ENCODE measurements at places on chromosomes 7 and 10.
A peak's percentile ranks its signal among the peaks of the same experiment; 100 is the strongest.

- no peak for DNase-seq
These were observed 151.9 kb upstream of the ITGB1 start for GRCh38 chr10:33109788-33110469.

GRCh38 chr7:157541295-157542067 lies 204.7 kb downstream of the DNAJB6 start:
- DNase-seq = no peak

DNA sequence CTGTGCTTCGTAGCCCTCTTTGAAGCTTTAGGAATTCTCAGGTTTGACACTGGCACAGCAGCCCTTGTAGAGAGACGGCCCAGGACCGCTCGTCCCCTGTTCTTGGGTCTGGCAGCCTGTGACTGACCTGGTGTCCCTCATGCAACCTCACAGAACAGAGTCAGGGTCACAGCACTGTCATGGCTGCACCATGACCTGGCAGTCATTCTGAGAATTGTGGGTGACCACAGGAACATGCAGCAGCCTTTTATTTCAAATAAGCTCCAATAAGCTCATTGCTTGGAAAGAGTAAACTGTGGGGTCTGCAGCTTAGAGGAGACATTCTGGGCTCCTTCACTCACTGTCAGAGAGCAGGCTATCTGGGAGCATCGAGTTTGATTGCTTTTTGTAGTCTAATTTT lies 42.5 kb downstream of the MYO1G start:
- no peak for DNase-seq

GRCh38 chr7:111958896-111959295 lies 247.3 kb downstream of the DOCK4 start:
- DNase-seq = peak; percentile 66

GRCh38 chr7:112546723-112547513 lies 66.1 kb downstream of the LSMEM1 start:
- no peak for DNase-seq

DNA sequence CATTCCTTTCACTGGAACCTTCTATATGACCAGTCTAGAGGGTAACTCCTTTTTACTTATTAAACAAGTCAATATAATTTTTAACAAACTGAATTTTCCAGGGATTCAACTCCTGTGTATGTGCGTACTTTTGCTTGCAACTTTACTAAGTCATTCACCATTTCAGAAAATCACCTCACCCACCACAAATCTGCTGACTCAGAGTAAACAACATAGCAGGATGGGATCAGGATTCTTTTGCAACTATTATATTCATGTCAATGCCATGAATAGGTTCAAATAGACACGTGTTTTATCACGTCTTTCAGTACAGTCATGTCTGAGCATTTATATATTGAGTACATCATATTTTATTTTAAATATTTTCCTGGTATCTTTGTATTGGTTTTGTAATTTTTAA lies 14.5 kb downstream of the CTTNBP2 start:
- DNase-seq = no peak

DNA sequence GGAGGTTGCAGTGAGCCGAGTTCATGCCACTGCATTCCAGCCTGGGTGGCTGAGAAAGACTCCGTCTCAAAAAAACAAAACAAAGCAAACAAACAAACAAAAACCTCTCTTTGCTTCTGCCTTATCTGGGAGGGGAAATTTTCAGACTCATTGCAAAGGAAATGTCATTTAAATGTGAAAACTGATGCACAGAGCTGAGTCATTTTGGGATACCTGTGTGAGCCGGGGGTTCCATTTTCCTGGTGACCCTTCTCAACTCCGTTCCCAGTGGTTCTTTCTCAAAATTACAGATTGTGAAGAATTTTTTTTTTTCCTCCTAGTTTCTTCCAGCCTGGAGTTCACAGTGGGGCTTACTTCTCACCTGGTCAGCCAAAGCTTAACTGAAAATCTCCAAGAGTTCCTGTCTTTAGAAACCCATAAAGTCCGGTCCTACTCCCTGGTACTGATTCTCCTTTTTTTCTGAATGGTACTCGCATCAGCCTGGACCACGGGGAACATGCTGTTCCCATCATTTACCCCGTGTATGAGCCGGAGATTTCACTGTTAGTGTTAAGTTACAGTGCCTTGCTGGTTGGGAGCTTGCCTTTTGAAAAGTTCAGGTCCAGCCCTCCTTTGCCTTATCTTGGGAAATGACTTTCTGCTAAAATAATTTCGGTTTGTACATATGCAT lies 56.9 kb downstream of the RBM20 start:
- DNase-seq = no peak

- no peak for DNase-seq
These were observed 138.8 kb downstream of the ZEB1 start for GRCh38 chr10:31457858-31458257.

- no peak for DNase-seq
These were observed 68.5 kb downstream of the CRTAC1 start for GRCh38 chr10:97961945-97962344.

DNA sequence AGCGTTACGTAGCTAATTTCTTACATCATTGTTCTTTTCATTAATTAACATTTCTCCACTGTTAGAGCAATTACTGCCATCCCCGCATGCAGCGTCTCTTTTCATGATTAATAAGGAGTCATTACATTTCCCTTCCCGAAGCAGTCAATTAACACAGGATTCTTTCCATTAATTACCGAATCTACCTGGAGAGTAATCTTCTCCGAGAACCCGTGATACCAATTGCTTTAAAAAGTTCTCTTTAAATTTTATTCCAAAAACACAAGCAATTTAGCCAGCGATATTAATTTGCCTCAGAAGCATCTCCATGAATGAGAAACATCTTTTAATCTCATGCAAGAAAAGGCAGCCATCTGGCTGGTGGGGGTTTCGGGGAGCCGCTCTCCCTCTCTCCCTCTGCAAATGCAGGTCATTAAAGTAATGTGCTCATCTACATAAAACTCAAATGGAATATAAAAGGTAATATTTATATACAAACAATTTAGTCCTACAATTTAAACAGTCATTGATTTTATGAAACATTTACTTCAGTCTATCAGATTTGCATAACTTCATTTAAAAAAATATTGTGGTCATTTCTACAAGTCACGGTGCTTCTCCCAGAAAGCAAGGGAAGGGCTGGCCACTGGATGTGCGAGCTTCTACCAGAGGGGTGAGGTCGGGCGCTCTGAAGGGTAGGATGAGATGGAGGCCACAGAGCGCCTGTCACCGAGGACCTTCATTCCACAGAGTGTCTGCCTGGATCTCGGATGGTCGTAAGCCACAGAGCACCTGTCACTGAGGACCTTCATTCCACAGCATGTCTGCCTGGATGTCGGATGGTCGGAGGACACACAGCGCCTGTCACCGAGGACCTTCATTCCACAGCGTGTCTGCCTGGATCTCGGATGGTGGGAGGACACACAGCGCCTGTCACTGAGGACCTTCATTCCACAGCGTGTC lies 145.0 kb downstream of the WDR37 start:
- DNase-seq = no peak

- DNase-seq = no peak
These were observed 84.0 kb downstream of the GATA3 start for GRCh38 chr10:8138471-8138870.

DNA sequence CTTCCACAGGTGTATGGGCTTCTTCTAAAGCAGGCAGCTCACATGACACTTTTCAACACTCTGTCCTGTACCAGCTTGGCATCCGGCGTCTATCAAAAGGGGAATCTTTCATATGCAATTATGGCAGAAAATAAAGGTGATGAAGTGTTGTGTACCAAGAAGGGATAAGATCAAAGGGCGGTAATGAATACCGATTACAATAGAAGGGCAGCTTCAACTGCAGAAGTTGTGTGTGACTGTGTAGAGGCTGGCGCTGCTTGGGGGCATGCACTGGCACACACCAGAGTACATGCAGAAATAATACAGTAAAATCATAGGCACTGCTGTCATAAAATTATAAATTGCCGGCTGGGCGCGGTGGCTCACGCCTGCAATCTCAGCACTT lies 744.7 kb downstream of the LRMDA start:
- DNase-seq = no peak

DNA sequence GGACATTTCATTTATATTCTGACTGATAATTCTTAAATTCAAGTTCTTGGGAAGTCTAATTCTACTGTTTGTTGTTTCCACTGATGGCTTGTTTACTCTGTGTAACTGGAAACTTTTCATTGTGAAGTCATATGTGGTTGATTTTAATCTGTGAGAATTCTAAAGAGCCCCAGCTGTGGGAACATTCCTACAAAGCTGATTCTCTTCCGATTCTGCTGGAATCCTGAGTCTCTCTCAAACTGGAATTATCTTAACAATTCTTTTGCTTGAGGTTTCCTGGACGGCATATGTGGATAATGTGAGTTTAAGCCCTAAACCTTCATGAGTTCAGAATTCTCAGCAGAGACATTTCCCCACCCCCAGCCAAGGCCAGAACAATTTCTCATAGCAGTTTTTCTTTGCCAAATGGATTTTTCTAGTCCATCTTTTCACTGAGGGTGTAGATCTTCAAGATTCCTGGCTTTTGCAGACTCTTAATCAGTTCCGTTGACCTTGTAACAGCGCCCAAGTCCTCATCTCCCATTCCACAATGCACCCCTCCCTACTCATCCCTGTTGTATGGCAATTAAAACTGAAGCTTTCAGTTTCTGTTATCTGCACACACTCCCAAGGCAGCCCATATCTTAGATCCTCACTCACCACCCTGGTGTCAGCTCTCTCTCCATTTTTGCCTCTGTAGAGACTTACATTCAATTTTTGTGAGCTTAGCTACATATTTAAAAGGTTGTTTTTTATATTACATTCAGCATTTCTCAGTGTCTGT lies 37.6 kb downstream of the GRM8 start:
- DNase-seq = no peak

DNA sequence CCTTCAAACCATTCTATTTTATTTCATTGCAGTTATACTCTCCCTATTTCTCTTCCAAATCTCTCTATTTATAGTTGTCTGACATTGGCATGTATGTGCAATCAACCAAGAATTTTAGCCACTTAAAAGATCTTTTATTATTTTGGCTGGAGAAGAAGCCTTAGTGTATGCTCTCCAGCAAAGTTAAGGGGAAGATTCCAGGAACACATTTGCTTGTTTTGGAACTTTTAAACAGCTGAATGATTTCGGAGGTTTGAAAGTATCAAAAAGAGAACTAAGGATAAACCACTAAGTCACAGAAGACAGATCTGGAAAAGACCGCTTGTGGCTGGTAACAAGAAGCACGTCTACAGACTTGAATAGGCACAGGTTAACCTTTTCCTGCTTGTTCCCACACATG lies 182.2 kb upstream of the FZD1 start:
- no peak for DNase-seq

GRCh38 chr7:139382439-139382838 lies 22.7 kb downstream of the LUC7L2 start:
- DNase-seq = no peak

- DNase-seq = no peak
These were observed 43.7 kb downstream of the PCLO start for GRCh38 chr7:83119026-83119382.

All from kidney (tissue), 22 donors.